ENCODE measurements at places on chromosomes 3 and 15.

GRCh38 chr15:62607114-62607462 is 435.5 kb upstream of the TPM1 start:
- DNase-seq = no peak

GRCh38 chr3:72679540-72680198 is 168.6 kb downstream of the SHQ1 start:
- no peak for DNase-seq

DNA sequence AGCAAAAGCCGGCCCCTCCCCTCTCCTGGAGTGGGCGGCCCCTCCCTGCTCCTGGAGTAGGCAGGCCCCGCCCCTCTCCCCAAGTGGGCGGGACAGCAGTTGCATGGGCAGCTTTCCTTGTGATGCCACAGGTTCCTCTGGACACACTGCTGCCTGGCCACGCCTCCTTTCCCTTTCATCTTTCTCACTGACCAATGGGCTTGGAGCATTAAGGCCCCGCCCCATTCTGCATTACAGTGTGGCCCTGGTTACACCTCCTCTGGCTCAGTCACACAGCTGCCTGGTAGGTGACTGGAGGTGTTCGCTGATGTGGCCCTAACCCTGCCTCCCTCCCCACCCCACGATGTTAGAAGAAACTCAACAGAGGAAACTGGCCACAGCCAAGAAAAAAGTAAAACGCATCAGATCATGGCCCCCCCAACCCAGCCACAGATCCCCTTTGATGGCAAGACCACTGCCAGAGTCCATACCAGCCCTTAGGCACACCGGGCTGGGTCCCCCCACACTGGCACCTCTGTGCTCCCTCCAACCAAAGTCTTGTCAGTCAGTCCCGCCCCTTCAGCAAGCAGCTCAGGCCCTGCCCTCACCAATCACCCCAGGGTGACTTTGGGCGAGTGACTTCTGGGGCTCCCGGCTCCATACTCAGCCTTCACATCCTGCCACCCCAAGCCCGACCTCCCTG is 84.3 kb downstream of the ADAMTS7 start:
- no peak for DNase-seq

DNA sequence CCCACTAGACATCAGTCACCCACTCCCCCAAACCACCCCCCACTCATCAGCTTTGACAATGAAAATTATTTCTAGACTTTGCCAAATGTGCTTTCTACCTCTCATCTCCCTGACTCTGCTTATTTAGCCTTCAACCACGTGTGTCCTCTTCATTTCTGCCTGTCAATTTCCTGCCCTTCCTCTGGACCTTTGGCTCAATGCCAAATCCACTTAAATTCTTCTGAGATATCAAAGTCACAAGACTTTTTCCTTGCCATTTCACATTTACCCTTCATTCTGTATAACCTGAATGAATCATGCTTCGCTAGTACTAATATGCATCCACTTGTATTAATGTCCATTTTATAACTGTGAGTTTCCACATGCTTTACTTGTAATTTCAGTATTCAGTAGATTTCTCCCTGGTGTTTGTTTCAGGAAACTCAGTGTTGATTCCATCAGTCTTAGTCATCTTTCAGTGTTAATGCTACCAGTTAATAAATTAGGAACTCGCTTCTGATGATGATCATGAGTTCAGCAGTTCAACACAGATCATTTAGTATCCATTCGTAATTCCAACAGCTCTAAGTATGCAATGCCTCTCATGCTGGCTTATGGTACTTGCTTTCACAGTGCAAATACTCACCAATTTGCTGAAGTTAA is 128.2 kb upstream of the OSTN start:
- DNase-seq = no peak

DNA sequence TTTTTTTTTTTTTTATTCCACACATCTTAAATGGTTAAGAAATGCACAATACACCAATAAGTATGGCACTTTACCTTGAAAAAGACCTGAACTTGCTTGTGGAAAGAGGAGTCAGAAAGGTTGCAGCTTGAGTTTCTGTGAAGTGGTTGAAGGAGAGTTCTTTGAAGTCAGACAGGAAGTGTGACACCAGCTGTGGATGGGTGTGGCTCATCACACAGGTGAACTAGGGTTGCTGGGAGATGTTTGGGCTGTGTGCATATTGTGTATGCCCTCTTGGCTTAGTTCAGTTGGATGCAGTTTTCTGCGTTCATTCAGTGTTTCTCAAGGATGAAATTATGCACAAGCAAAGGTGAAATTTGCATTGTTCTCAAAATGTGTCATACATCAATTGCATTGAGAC is 6.3 kb downstream of the AEN start:
- DNase-seq = no peak

- no peak for DNase-seq
Measured at GRCh38 chr3:85360742-85361387, 402.1 kb downstream of the CADM2 start.

Data from activated T-cell treated with anti-CD3 and anti-CD28 coated beads, Interleukin-2, amount 50 U/mL, for 24 hours (primary cell).